ENCODE measurements at places on chromosomes 2 and 18.

GRCh38 chr2:42787788-42788477 is 4.5 kb downstream of the HAAO start:
- no peak for DNase-seq

- no peak for DNase-seq
Measured at GRCh38 chr18:79905389-79905911, 46.0 kb downstream of the SLC66A2 start.

DNA sequence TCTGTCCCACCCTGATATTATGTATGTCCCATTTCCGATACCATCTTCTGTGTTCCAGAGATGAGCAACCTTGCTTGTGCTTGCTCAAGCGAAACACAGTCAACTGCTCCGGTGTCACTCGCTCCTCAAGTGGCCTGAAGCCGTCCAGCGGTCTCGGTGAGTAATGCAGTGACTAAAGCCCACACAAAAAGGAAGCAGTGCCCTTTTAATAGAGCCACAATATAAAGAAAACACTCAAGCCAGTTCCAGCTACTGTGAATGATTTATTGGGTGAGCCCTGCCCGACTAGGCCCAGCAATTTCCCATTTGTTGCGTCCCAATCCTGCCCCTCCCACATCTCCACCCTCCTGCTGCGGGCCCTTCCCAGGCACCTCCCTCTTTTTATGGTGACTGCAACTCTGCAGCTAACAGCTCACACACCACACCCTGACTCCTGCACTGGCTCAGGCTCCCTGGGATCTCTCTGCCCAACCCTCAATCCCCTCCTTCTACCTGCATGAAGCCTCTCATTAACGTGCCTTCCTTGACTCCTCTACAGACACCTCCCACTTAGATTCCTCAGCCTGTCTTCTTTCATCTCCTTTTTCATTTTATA is 44.2 kb upstream of the DSC1 start:
- no peak for DNase-seq

DNA sequence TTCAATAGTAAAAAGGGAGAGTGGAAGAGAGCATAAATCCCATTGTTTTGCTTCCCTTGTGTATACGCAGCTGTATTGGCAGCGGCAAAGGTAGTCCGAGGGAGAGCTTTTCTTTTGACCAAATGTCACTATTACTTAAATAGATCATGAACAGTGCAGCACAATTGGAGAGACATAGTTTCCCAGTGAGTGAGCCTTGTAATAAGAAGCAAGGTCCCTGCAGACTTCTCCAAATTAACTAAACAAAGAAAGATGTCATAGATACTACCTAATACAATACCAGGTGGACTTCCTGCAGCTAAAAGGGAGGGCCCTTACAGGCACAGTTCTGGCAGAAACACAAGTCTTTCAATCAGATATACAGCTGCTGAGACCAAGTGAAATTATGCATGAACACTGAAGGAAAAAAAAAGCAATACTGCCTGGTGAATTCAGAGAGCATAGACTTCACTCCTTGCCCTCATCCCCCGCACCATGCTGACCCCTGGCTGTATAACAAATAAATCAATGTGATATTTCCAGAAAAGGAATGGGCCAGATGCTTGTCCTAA is 404.7 kb upstream of the CDH2 start:
- no peak for DNase-seq

DNA sequence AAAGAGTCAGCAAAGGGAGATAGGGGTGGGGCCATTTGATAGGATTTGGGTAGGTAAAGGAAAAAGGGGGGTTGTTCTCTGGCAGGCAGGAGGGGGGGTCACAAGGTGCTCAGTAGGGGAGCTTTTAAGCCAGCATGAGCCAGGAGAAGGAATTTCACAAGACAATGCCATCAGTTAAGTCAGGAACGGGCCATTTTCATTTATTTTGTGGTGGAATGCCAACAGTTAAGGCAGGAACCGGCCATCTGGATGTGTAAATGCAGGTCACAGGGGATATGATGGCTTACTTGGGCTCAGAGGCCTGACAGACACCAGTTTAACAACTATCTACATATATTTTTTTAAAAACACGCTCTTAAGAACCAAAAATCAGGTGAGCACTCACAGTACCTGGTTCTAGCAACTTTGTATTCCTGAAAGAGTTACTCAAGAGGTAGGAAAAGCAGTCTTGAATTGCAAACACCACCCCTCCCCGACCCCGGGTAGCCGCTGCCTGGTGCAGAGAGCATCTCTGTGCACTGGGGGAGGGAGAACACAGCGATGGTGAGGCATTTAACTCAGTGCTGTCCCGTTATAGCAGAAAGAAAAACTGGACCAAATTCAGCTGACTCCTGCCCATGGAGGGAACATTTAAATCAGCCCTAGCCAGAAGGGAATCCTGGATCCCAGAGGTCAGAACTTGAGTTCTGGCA is 414.5 kb upstream of the KLHL29 start:
- DNase-seq: no peak

DNA sequence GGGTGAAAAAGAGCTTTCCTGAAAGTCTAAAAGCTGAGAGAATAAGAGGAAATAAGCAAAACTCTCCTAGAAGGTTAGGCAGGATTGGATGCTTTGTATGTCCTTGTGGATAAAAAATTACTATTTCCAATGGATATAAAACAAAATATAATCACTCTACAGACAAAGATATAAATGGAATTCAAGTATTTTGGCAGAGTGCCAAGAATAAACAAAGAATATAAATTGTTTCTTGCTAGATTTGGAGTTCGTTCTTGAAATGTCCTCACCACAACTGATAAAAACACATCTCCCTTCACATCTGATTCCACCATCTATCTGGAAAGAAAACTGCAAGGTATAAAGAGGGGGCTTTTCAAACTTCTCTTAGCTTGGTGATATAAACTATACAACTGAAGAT is 13.3 kb downstream of the SULT1C3 start:
- no peak for DNase-seq

- no peak for DNase-seq
Measured at GRCh38 chr2:212424082-212424481, 114.5 kb downstream of the ERBB4 start.

DNA sequence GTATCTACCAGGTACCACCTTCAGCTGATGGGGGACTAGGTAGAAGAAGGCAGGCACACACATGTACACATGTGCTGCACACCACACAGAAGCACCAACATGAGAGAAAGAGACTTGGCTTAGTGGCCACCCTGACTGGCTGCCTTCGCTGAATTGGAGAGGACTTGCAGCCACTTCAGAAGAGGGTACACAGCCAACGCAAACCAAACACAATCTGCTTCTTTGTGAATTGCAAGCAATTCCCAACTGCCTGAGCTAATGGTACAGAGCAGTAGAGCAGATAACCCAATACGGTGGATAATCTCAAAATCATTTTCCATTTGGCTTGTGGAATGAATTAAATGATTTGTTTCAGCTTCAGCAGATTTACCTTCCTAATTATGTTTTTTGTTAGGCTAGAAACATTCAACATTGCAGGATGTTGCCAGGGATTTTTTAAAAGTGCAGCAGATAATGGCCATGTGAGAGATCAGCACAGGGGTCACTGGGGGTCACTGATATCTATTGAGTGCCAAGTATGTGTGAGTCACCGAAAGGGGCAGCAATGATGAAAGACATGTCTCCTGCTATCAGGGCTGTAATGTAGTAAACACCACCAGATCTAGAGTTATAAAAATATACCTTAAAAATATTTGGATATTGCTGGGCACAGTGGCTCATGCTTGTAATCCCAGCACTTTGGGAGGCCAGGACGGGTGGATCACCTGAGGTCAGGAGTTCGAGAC is 652.6 kb downstream of the BCL11A start:
- no peak for DNase-seq

- no peak for DNase-seq
Measured at GRCh38 chr18:52764316-52764715, 424.3 kb downstream of the DCC start.

GRCh38 chr2:70946832-70947442 is 11.2 kb downstream of the ATP6V1B1 start:
- no peak for DNase-seq

- DNase-seq: no peak
Measured at GRCh38 chr2:174331595-174332216, 3.0 kb upstream of the SP9 start.

DNA sequence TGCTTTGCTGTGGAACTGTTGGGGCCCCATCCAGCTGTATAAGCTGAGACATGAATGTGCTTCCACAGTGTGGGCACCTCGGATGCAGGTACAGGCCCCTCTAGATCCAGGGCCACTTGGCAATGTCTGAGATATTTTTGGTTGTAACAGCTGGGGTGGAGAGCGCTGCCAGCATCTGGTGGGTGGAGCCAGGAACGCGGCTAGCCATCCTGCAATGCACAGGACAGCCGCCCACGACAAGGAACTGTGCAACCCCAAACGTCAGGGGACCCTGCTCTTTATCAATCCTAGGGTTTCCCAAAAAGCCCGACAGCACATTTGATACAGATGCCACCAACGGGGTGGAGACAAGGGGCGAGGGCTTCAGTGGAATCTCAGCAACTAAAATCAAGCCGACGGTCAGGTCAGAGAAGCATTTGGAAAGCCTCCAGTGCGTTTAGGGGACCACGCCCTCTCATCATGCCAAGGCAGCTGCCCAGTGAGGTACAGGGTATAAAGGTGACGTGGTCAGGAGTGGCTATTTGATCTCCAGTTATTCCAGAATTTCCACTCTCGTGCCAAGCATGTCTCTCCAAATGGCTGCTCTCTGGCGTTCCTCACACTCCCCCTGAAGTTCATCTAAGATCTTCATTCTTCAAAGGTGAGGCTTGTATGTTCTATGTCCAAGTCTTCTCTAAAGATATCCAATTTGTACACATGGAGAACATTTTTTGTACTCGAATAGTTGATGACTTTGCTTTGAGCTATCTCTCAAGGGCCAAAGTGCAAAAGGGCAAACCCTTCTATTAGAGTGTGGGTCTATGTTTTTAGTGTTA is 55.7 kb downstream of the LRRFIP1 start:
- no peak for DNase-seq

- DNase-seq: no peak
Measured at GRCh38 chr2:84953535-84953934, 17.4 kb upstream of the KCMF1 start.

DNA sequence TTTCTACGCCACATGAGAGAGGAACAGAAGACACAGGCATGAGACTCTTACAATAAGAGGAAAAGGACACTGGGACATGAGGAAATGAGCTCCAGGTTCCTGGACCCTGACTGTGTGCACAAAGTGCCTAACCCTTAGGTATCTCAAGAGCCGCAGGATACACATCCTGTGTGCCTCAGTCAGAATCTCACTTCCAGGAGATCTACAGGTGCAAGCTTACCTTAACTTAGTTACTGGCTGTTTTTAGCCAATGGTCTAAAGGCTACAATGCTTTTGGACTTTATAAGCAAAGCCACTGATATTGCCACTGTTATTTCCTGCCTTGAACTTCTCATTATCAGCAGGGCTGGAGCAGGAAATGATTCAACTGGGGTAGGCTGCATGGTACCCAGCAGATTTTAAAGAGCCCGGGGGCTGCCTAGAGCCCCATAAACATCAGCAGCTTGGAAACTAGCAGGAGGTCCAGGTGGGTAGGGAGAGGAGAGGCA is 254.4 kb downstream of the ZNF521 start:
- no peak for DNase-seq

DNA sequence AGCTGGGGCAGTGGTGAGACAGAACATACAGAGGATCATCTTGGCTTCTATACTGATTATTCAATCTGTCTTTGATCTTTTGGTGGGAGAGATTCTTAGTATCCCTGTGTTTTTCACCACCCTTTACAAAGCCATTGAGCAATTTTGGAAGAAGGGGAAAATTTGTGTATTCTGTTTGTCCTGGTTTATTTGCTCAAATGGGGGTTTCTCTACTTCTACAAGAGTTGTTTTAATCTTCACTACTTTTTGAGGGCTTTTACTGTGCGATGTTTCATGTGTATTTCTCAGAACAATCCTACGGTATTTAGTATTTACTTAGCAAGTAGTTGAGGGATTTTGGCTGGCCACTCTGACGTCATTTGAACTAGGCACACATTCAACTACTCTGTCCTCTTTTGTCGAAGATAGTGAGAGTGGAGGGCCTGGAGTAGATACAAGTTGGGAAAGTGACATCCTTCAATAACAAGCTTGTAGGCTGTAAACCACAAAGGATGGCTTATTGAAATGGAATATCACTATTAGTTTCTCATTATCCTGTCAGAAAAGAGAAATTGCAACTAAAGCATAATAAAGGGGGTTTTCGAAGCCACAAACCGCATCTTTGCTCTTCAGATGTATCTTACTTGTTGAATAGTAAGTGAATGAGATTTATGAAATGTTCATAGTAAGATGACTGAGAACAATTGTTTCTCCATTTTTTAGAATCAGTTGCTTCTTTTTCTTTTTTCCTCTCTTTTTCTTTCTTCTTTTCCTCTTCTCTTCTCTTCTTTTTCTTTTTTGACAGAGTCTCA is 24.8 kb downstream of the FMNL2 start:
- no peak for DNase-seq

- no peak for DNase-seq
Measured at GRCh38 chr2:230961091-230961491, 34.8 kb upstream of the SPATA3 start.

DNA sequence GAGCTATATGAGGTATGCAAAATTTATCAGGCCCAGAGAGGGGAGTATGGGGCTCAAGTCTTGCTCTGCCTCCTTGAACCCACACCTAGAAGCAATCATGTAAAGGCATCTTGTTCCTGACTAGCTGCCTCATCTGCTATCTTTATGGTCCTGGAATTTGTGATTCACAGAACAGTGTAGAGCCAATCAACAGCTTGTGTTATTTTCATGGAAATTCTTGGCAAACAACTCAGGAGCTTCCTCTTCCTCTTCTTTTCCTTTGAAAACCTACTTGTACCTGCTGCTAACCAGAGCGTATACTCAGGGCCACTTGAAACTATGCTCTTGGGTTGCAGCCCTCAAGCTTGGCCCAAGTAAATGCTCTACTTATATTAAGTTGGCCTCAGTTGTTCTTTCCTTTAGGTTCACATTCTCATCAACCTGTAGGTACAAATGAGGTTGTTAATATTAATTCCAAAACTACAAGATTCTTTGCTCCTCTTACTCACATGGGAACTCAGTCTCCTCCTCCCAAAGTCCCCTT is 3.5 kb upstream of the NOSTRIN start:
- no peak for DNase-seq

- DNase-seq: no peak
Measured at GRCh38 chr18:35010993-35011392, 30.2 kb upstream of the MAPRE2 start.

DNA sequence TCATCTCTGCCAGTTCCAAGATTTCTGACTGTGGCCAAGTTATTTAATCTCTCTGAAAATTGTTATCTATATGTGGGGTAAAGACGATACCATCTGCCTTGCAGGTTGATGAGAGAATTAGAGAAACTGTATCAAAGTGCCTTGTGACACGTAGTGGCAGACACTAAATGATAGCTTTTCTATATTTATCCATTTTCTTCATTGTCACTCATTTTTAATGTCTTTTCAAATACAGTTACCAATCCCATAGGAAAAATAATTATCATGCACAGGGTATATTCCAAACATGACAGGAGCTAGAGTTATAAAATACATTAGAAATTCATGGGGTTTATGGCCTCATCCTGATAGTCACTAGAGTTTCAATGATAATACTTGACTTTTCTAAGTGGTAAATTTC is 95.6 kb upstream of the NOL4 start:
- DNase-seq: no peak

All from HS-27A (cell line).